ENCODE measurements at places on chromosomes 2 and 18.

DNA sequence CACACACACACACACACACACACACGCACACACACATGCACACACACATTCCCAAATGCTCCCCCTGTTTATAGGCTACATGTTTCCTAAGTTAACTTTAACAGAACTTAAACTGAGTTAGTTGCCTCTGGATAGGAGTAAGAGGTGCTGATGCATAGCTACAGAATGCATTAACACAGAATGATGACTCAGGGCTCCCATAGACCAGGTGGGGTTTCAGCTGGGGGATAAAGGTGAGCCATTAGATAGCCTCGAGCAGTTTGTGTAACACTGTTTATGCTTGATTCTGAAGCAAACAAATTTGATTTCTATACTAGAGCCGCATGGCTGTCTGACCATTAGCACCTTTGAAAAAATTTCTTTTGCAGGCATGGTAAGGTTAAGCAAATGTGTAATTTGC lies 741.0 kb downstream of the PLCL1 start:
- DNase-seq: no peak

DNA sequence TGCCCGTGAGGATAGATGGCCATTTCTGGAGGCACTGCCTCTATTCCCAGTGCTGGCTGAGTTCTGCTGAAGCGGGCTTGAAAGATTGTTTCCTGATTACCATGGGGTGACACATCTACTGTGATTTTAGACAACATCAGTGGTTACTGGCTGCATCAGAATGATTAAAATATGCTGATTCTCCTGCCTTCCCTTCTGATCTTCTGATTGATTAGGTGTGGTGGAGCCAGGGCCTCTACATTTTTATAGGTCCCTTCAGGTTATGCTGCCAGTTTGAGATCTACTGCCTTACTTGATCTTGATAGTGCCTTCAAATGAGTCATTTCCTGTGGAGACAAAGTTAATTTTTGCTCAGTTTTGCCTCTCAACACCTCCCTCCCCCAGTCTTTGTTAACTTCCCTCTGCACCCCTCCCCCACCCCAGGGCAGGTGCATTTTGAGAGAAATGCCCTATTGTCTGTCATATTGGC lies 31.6 kb upstream of the SNORC start:
- DNase-seq: no peak

GRCh38 chr18:76955524-76956170 lies 133.3 kb downstream of the ZNF236 start:
- peak; percentile 91 for DNase-seq

GRCh38 chr2:138359532-138359931 lies 142.0 kb upstream of the SPOPL start:
- no peak for DNase-seq

- DNase-seq: no peak
These were observed 22.3 kb downstream of the CLASP1 start for GRCh38 chr2:121626777-121627524.

GRCh38 chr2:39218391-39218790 lies 25.4 kb downstream of the CDKL4 start:
- no peak for DNase-seq

Measured in upper lobe of left lung (tissue), 6 donors.